ENCODE measurements at places on chromosomes 11 and 22. TPM values are rescaled to one million over a fixed set of nuclear protein-coding genes. Genes with fewer than 3 reads are reported as not detected.

ALDH3B1 gene
- not detected for polyA plus RNA-seq

FAM83F gene
- polyA plus RNA-seq: 0.01 TPM

SERPIND1 gene
- not detected for polyA plus RNA-seq

C11orf21 gene
- polyA plus RNA-seq: 13.6 TPM

ATP6V1E1 gene
- polyA plus RNA-seq: 98.6 TPM

VPREB3 gene
- polyA plus RNA-seq: not detected

PDE3B gene
- 127 TPM for polyA plus RNA-seq

Data from naive thymus-derived CD8-positive, alpha-beta T cell (primary cell).